ENCODE measurements at places on chromosomes 4 and X. TPM values are rescaled to one million over a fixed set of nuclear protein-coding genes. Genes with fewer than 3 reads are reported as not detected.
A peak's percentile ranks its signal among the peaks of the same experiment; 100 is the strongest.

SEPSECS gene
- total RNA-seq: 12.0 TPM

DNA sequence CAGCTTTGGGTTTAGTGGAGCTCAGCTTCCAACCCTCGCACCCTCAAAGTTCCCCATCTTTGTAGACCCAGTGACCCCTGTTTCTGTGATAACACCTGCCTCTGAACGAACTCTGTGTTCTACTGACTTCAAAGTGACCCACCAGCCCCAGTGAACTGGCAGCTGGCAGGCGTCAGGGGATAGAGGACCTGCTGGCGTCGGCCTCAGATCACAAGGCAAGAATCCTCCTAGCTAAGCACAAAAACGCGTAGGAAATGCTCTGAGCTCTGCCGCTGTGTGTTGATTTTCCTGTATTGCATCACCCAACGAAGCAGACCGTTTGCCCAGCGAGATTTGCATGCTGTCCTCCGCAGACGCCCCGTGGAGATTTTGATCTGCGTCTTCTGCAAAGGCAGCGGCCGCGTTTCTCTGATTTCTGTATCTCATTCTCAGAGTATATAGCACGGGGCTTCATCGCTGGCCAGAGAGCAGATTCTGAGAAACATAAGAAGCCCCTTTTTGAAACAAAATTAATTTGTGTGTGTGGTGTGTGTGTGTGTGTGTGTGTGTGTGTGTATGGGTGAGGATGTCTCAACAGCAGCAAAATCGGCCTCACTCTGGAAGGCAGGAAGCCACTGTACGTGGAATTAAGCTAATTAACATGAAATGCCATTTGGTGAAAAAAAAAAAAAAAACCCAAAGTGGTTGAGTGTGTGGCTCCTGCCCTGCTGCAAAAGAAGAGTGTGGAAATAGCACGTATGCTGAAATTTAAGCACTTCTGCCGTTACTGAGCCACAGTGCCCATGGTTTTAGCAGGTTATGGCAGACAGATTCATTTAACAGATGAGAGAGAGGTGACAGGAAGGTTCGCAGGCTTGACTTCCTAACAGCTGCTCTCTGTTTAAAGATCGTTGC lies 29.2 kb upstream of the ASMTL start:
- DNase-seq: peak; percentile 75

DNA sequence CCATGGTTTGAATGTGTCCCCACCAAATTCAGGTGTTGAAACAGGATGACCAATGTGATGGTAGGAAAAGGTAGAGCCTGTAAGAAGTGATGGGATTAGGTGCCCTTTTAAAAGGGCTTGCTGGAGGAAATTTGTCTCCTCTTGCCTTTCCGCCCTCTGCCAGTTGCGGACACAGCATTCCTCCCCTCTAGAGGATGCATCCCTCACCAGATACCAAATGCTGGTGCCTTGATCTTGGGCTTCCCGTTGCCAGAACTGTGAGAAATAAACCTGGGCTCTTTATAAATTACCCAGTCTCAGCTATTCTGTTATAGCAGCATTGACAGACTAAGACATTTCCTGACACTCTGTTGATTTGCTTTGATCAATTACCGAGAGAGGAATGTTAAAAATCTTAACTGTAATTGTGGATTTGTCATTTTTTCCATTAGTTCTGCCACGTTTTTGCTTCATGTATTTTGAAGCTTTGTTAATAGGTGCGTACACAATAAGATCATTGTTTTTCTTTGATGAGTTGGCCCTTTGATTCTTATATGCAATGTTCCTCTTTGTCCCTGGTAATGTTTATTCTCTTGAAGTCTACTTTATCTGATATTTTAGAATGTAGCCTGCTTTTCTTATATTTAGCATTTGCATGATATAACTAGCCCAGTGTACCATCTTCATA lies 13.3 kb downstream of the NFKB1 start:
- no peak for DNase-seq

DNA sequence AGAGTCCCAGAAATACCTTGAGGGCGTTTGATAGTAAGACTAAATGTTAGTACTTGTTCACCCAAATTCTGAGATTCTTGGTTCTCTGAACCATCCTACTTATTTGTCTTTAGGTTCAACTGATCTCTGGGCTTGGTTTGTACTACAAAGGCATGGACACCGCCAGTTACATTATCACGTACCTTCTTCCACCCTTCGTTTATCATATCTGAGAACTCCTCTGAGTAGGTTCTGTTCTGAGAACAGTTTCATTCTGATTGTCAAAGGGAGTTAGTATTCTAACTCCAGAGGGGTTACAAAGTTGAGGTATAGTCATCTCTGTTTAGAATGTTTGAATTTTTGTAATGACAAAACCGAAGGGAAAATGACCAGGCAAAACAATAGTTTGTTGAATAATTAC lies 19.3 kb downstream of the ZFX start:
- DNase-seq: no peak

DNA sequence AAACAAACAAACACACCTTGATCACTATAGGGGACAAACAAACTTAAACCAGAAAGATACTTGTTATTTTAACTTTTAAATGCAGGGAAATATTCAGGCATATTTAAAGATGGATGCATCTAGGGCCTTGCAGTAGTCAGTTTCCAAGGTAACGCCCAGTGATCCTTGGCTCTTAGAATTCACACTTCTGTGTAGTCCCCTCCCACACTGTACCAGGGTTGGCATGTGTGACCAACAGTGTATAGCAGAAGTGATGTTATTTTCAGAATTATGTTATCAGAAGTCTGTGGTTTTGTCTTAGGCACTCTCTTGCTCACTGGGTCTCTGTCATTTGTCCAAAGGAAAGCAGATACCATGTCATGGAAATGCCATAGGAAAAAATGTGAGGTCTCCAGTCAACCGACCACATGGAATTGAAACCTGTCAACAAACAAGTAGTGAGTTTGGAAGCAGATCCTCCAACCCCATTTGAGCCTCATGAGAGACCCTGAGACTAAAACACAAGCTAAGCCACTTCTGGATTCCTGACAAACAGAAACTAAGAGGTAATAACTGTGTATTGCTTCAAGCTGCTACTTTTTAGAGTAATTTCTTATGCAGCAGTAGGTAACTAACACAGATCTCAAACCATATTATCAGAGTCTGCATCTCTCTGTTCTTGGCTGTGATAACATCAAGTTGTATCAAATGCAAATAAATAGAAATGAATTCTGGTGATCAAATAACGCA lies 670.3 kb downstream of the KCTD8 start:
- DNase-seq: no peak

- no peak for DNase-seq
Observed at GRCh38 chrX:55120761-55121358, 32.0 kb downstream of the PAGE2 start.
